BJ (cell line): ENCODE measurements at places on chromosomes 7 and 10. TPM values are rescaled to one million over a fixed set of nuclear protein-coding genes. Genes with fewer than 3 reads are reported as not detected.

DNA sequence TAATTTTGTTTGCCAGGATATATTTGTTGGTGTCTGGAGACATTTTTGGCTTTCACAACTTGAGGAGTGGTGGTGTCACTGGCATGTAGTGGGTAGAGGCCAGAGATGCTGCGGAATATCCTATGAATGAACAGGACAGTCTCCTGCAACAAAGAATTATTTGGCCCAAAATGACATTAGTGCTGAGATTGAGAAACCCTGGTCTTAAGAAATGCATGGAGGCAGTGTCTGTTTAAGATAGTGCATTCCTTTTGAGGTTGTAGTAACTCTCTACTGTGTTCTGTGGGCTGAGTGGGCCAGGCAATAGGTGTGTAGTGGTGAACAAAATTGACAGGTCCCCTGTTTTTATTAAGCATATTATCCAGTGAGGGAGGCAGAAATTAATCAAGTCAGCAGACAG, 165.5 kb downstream of the CDK14 start:
- DNase-seq, result no peak

DNA sequence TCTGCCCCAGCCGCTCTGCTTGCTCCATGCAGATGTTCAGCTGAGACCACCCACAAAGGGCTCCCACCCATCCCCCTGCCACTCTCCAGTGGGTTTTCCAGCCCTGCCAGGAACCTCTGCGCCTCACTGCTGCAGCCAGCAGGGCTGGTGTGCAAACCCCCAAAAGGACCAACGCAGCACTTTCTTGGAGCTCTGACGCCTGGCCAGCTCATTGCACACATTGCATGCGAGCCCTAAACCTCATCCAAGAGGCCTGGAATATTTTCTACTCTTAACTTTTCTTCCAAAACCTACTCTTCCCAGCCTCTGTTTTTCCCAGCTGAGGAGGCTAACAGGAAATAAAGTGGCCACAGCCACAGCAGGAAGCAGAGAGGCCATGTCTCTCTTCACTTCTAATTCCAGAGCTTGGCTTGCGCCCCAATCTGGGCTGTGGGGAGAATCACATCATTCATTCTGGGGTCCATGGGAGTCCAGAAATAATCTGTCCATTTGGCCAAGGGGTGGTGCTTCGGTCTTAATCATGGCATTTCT, 4.6 kb upstream of the FAM170B start:
- DNase-seq, result peak; percentile 41

Gene CH25H
- polyA plus RNA-seq, result 0.53 and 0.86 TPM in 2 replicates

Gene KLF14
- not detected in 2 replicates for polyA plus RNA-seq

Gene GRK5
- 14.7 and 20.8 TPM in 2 replicates for polyA plus RNA-seq

- DNase-seq, result no peak
Observed at GRCh38 chr7:122827763-122828162, 58.5 kb downstream of the CADPS2 start.

- no peak for DNase-seq
Observed at GRCh38 chr7:125412890-125413665, 483.5 kb upstream of the POT1 start.

Gene PRKG1
- polyA plus RNA-seq, result 9.7 and 11.6 TPM in 2 replicates

DNA sequence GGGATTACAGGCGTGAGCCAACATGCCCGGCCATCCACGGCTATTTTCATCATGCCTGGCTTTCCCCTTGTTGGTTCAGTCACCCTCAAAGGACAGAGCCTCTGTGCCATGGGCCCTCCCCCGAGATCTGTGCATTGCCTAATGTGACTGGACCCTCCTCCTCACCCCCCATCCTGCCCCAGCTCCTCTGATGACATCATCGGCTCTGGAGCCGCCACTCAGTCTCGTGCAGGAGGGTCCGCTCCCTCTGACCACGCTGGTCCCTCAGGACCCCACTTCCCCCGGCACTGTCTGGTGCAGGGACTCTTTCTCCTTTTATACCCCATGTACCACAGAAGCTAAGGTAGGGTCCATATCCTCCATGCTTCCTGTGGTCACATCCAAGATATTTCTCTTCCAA, 33.2 kb upstream of the BAIAP2L1 start:
- DNase-seq, result no peak

DNA sequence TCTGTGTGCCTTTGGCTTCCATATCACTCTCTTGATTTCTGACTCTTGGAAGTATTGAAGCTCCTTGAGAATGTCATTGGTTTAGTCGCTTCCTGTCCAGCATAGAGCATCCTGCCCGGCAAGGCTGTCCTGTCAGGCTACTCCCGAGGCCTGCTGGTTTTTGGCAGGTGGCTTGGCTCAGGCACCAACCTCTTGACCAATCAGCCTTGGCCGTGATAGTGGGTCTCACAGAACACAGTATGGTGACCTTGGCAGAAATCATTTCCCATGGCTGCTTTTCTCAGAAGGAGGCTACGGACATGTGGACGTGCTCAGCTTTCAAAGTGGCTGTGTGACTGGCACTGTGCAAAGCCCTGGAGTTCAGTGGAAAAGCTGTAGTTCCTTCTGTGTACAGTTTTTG, 516.9 kb downstream of the REEP3 start:
- DNase-seq, result no peak

Gene FANK1
- 1.8 and 2.4 TPM in 2 replicates for polyA plus RNA-seq

Gene ICA1
- 0.15 and 0.60 TPM in 2 replicates for polyA plus RNA-seq

GRCh38 chr10:6581778-6582228, 1.7 kb upstream of the PRKCQ start:
- DNase-seq, result no peak
